Stimulated activated CD4-positive, alpha-beta T cell treated with anti-CD3 and anti-CD28 coated beads, Interleukin-4, amount 100 ng/mL, for 1 hour (primary cell): ENCODE measurements at places on chromosomes 2 and 18.

DNA sequence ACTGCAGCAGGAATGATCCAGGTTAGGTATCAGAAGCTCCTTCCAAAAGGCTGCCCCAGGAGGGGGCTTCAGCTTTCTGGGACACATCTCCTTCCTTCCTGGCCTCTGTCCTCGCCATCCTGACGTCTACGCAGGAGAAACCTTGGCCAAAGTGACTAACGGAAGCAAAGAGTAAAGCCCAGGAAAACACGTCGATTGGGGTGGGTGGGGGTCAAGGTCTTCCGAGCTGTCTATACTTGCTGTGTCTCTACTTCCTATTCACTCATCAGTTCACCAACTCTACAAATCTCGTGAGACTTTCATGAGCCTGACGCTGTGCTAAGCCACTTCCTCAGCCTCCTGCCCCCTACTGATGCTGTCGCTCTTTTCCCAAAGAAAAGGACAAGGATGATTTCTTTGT, 212.6 kb downstream of the TNS1 start:
- no peak for DNase-seq

DNA sequence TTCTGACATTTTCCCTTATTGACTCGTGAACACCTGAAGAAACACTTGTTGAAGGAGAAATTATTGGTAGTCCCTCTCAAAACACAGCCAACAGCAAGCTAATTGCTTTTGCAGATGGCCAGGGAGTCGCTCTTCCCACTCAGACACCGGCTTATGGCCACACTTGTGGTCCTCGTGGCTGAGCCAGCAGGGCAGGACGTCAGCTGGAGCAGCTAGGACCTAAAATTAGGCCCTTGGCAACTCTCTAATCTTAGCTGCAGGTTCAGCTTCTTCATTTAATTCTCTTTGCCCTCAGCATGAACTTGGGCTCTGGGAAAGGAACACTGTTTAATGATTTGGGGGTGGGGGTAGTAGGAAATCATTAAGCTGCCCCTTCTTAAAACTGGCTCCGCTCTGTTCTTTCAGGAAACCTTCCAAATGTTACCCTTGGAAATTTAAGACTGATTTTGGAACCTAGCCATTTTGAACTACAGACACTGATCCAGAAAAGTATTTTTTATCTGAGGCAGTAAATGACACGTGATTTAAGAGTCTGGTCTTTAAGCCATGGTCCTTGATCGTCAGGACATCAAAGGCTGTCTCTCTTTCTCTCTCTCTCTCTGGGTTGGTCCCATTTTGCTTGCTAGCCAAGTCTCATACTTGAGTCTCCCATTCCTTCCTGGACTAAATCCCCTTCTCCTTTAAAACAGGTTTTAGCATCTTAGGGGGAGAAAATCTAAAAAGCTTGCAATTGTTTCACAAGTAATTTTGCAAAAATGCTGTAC, 77.5 kb downstream of the CDK15 start:
- DNase-seq, result no peak

DNA sequence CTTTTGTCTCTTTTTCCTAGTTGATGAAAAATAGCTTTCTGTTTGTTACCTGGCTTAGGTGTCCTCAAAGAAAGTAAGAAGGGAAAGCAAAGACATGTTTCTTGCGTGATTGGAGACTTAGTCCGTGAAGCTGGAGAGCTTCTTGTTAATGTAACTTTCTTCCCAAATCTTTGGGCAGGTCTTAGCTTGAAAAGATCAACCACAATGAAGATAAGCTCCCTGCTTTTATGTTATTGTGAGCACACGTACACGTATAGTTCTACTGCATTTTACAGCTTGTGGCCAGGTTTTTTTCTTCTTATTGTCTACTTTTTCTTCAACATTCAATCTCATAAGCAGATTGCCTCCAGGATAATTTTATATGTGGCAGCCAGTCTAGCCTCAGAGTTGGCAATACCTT, 99.8 kb downstream of the DIS3L2 start:
- DNase-seq, result no peak

- no peak for DNase-seq
Observed at GRCh38 chr2:70898363-70899240, 37.1 kb upstream of the ATP6V1B1 start.

GRCh38 chr2:239549711-239550255, 149.0 kb upstream of the HDAC4 start:
- no peak for DNase-seq

GRCh38 chr2:118665784-118666529, 181.5 kb downstream of the EN1 start:
- DNase-seq, result no peak

- no peak for DNase-seq
Observed at GRCh38 chr2:149188291-149188690, 142.1 kb upstream of the LYPD6 start.

GRCh38 chr2:75523313-75524275, 37.1 kb downstream of the EVA1A start:
- no peak for DNase-seq

DNA sequence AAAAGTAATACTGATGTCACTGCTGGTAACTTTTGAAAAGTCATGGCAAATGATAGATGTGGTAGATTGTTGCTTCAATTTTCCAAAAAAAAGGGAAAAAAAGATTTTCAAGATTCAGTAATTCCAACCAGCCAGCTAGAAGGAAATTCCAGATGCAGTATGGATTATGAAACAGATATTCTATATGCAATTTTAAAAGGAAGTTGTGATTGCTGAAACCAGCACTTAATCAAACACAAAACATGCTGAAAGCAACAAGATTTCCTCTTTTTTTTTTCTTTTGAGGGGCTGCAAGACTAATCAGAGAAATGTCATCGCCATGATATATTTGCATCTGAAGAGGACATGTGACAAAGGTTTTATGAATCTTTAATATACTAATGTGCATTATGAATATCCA, 5.1 kb upstream of the HNMT start:
- DNase-seq, result no peak

DNA sequence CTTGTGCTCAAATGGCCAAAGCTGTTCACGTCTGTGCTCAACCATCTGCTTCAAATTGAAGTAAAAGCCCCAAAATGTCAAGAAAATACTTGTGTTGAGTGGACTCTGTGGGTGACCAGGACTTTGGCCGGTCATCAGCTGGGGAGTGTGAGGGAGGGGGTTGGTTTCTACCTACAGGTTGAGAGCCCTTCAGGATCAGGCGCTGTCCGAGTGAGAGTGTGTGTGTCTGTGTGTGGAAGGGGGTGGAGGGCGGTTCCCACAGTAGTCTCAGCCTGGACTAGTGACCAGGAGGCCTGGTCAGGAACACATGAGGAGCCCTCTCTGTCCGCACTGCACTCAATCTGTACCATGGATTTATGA, 34.2 kb downstream of the ATOH8 start:
- no peak for DNase-seq

GRCh38 chr2:24628746-24629145, 137.7 kb downstream of the NCOA1 start:
- no peak for DNase-seq

- no peak for DNase-seq
Observed at GRCh38 chr18:37449618-37450017, 116.0 kb downstream of the CELF4 start.

GRCh38 chr2:3645745-3646389, 12.1 kb upstream of the ALLC start:
- DNase-seq, result no peak

DNA sequence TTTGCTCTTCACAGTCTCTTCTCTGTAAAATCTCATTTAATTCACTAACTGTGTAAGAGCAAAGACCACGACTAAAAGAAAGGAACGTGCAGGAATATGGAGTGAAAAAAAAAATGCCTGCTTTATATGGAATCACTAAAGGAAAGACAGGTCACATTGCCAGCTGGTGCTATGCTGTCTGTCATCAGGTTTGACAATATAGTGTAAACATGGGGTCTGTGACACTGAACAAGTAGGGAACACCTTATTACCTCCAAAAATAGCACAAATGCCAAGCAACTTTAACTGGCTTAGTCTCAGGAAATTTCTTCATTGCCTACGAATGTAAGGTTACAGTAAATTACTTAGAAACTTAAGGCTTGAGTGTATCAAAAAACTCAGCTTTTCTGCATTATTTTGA, 364.5 kb upstream of the LINC00305 start:
- no peak for DNase-seq

DNA sequence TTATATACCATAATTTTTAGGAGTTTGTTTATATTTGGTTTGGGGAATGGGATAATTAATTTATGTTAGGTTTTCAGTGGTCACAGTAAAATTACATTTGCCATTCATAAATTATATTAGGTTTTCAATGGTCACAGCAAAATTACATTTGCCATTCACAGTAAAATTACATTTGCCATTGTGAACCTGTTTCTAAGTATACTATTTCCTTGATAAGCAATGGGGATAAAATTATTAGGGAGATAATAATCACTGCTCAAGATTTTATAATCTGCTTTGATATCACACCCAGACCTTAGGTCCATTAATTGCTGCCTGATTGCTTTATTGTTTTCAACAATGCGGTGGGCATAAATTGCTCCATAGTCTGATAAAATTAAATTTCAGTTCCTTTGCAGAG, 124.6 kb downstream of the ASXL3 start:
- DNase-seq, result no peak

GRCh38 chr2:100529900-100530299, 32.9 kb upstream of the PDCL3 start:
- no peak for DNase-seq

GRCh38 chr18:4074647-4075046, 380.5 kb downstream of the DLGAP1 start:
- DNase-seq, result no peak

- DNase-seq, result peak; percentile 18
Observed at GRCh38 chr2:204108330-204108751, 171.8 kb downstream of the ICOS start.

DNA sequence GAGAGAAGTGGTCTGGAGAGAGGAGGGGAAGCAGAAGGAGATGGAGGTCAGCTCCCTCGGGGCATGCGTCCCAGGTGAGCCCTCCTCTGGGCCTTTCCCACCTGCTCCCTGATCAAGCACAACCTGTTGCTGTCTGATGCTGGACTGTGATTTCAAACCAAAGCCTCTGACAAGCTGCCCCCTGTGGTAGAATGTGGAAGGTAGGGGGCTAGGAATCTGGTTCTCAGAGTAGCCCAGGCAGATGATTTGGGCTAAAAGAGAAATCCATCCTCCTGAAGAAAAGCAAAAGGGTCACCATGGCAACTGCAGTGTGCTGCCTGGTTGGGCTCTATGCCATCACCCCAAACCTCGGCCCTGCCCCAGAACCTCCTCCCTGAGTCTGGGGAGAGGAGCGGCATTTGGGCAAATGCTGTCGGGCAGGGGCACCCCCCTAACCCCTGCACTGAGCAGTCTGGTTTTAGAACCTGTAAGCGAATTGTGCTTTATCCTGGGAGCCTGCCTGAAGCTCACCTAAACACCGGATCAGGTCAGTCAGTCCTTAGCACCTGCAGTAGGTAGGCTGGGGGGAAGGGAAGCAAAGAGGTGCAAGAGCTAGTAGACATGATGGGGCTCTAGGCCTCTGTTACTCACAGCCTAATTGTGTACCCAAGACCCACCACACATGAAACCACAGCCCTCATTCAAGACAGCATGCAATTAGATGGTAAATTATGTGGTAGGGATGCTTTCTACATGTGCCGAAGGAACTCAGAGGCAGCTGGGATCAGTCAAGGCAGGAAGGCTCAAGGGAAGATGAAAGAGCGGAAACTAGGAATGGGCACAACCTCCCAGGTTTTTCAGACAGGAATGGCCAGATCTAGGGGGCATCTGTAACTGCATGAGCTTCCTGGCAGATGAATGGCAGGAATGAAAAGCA, 83.5 kb downstream of the DNMT3A start:
- DNase-seq, result no peak

DNA sequence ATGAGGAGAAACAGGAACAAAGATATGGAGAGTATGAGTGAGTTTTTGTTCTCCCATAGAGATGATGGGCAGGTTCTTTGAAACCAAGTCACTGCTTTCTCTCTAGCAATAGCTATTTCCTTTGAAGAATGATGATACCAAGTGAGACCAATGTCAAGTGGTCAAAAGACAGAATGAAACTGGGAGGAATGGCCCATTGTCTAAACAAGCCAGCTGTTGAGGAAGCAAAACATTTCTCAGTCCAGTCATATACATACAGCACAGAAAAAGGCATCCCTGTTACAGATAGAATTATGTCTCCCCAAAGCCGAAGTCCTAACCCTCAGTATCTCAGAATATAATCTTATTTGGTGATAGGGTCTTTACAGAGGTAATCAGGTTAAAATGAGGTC, 66.1 kb upstream of the EPC2 start:
- no peak for DNase-seq

GRCh38 chr2:70431716-70432347, 121.8 kb downstream of the TGFA start:
- no peak for DNase-seq

DNA sequence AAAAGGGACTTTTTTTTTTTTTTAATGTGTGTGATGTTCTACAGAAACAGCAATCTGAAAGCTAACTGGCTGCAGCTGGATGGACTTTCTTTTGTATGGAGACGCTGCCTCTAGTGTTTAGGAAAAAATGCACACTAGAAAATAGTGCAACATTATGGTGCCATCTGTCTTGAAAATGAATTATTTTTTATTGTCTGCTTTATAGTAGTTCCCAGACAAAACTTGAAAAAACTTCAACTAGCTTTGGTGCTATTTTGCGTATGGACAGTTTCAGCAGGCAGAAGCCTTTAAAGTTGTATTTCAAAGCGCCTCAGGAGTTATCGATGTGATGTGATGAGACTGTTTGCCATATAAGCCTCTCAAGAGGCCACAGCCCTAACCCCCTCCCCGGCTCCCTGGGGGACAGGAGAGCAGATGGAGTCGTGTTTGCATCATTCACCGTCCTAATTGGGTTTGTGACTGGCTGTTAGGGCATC, 86.9 kb downstream of the LTBP1 start:
- no peak for DNase-seq

- DNase-seq, result no peak
Observed at GRCh38 chr2:181077128-181077709, 96.8 kb downstream of the UBE2E3 start.

DNA sequence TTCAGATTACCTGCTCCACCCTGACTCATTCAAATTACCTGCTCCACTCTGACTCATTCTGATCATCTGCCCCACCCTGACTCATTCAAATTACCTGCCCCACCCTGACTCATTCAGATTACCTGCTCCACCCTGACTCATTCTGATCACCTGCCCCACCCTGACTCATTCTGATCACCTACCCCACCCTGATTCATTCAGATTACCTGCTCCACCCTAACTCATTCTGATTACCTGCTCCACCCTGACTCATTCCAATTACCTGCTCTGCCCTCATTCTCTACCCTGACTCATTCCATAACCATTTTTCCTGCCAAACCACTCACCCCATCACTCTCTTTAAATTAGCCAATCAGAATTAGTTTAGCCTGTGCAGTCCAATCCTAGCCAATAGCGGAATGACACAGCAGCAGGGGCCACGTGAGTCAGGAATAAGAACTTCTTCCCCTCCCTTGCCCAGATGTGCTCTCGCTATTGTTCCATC, 26.2 kb downstream of the CFAP53 start:
- DNase-seq, result no peak

- DNase-seq, result no peak
Observed at GRCh38 chr18:56632070-56633022, 6.0 kb downstream of the TXNL1 start.
